ENCODE measurements at places on chromosomes 3 and 15.
A peak's percentile ranks its signal among the peaks of the same experiment; 100 is the strongest.

GRCh38 chr3:57009367-57009766, 51.1 kb upstream of the SPATA12 start:
- DNase-seq, result no peak

- no peak for DNase-seq
Measured at GRCh38 chr15:49831206-49831965, 210.5 kb downstream of the DTWD1 start.

- DNase-seq, result no peak
Measured at GRCh38 chr3:65950340-65951326, 88.1 kb downstream of the MAGI1 start.

DNA sequence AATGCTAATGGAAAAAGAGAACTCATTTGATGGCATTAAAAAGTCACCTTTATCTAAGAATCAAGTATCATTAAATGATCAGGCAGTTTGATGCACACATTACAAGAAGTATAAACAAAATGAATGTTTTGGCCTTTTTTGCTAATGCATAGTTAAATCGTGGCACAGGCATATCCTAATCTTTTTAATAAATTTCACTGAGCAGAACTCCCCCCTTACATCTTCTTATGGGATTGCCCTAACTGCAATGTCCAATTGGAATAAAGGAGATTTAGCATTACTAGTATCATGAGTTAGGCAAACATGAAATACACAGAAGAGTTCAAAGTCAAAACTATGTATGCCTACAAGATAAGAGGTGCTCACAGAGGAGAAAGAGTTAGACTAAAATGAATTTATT, 32.7 kb downstream of the USF3 start:
- DNase-seq, result no peak

- DNase-seq, result no peak
Measured at GRCh38 chr3:45435961-45436360, 47.6 kb downstream of the LARS2 start.

DNA sequence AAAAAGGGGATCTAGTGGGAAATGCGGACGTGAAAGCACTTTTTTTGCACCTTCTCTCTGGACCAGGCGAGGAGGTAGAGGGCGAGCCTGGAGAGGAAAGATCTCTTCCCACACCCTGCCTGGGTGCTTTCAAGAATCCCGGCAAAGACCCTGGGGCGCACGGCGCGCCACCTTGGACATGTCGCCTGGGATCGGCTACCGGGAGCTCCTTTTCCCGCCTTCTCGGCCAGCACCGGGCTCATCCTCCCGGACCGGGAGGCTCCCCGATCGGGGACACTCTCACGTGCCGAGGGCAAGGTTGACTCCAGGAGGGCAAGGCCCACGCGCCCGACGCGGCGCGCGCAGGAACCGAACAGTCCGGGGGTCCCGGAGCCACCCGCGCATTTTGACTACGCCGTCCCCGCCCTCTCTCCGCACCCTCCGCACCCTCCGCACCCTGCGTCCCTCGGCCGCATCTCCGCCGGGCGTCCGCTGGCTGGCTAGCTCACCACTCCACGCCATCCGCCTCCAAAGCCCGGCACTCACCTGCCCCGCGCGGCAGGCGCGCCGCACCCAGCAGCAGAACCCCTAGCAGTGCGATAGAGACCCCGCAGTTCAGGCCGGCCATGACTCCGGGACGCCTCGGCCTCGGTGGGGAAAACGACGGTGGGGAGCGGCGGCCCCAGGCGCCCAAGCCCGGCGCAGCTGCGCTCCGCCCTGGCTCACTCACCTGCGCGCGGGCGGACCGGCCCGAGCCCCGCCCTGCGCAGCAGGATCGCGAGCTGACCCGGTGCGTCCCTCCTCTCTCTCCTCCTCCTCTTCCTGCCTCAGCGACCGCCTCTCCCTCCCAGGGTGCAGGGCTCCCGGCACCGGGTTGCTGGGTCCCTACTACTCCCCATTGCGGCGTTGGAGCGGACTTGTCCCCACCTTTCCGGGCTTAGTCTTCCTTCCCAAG, at the start of gene CDCP1:
CDCP1 (minus strand) TSS at position 698 of the 934 bp plus-strand sequence; CDS start at position 607, 91 bp downstream.
- peak; percentile 5 for DNase-seq

DNA sequence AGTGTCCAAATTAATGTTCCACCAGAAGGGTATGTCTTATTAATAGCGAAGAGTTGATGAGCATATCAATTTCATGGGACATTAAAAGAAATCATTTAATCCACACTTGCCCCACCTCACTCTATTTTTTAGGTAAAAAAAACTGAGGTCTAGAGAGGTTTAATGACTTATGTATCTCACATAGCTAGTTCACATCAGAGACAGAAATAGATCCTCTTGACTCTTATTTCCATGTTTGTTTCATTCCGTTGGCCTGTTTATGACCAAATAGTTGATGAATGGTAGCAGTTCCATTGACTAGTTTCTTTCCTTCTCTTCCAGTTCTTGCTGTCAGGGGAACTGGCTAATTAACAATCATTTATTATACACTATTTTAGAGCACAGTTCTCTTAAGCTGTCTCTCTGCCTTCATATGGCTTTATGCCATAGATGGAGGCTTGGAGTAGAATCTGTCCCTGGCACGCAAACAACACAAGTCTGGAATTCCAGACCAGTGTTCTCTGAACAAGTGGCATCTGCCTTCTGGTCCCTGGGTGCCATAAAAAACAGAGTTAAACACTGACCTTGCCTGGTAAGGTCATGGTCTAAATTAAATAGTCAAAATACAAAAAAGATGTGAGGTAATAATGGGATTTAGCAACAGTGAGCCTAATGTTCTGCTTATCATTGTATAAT, 220.0 kb upstream of the CGNL1 start:
- DNase-seq, result no peak

GRCh38 chr3:128949158-128949557, 44.7 kb downstream of the CFAP92 start:
- no peak for DNase-seq

DNA sequence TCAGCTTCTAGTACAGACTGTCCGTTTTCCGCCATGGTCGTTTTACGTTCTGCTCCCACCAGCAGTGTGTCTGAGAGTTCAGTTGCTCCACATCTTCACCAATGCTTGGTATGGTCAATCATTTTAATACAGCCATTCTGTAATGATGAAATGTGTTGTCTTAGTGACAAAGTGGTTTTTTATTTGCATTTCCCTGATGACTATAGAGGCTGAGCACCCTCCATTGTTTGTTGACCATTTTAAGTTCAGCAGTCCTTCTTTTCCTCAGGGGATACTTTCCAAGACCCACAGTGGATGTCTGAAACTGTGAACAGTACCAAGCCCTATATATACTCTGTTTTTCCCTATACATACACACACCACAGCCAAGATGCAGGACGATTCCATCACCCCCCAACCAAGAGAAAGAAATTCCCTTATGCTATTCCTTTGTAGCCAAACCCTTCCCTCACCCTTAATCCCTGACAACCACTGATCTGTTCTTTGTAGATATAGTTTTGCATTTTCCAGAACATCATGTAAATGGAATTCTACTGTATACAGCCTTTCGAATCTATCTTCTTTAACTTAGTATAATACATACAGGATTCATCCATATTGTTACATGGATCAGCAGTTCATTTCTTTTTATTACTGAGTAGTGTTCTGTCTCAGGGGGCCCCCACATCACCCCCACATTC, 55.9 kb downstream of the C3orf20 start:
- no peak for DNase-seq

GRCh38 chr15:33737687-33738601, 230.4 kb upstream of the CHRM5 start:
- DNase-seq, result peak; percentile 10

DNA sequence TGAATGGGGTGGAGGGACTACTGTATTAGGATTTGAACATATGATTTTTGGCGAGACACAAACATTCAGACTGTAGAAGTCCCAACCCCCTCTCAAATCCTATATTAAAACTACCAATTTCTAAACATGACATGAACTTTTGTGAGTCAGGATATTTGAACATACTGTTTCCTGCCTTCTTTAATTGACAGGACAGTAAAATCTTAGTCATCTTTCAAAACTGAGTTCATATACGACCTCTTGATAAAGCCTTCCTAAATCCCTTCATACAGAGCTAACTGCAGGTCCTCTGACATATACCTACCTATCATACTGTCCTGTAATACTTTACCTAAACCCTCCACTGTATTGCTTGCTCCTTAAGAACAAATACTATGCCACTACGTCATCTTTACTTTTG, 23.5 kb downstream of the ALDH1A2 start:
- DNase-seq, result no peak

- DNase-seq, result no peak
Measured at GRCh38 chr15:40768521-40769273, 1.1 kb upstream of the C15orf62 start.

- DNase-seq, result peak; percentile 93
Measured at GRCh38 chr3:142866841-142867631, 21.8 kb downstream of the PCOLCE2 start.

DNA sequence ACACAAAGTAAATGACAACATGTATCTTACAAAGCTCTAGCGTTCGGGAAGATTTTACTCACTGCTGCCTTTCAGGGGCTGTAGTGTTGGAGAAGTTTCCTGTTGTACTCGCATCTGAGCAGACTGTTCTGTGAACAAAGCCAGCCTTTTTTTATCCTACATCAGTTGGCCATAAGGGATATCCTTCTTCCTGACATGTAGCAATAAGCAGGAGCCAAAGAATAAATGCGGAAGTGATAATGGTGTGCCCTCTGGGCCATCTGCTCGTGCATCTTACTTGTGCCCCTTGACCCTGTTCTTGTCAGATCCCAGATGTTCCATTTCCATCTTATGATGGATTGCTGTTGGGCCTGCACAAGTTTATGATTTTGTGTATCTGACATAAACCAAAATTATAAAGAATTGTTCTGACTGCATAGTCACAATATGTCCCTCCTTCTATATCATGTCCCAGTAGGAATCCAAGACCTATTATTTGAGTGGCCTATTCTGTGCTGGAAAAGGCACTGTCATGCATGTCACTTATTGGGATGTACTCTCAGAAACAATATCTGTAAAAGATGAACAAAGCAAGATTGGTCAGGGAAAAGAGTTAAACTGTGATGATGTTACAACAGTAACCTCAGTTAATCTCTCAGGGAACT, 631.3 kb downstream of the NSUN3 start:
- no peak for DNase-seq

GRCh38 chr15:41286665-41287333, 45.6 kb downstream of the OIP5 start:
- DNase-seq, result no peak

DNA sequence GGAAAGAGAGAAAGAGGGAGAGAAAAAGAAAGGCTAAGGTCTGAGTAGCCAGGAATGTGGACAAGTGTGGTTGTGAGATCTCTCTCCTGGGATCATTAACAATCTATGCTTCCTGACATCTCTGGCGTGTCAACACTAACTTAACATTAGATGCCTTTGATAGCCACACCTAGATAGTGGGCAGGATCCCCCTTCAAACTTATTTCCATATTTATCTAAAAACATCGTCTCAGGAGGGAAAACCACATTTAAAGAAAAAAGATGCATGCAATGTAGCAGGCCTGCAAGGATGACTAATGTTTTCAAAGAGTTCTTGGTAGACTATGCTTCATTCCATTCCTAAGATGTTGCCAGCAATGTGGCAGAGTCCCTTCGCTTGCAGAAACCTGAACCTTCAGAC, 80.9 kb downstream of the MLH1 start:
- DNase-seq, result no peak

- DNase-seq, result no peak
Measured at GRCh38 chr15:40904552-40905201, 10.4 kb downstream of the VPS18 start.

- DNase-seq, result no peak
Measured at GRCh38 chr3:68973639-68974038, 39.8 kb downstream of the EOGT start.

DNA sequence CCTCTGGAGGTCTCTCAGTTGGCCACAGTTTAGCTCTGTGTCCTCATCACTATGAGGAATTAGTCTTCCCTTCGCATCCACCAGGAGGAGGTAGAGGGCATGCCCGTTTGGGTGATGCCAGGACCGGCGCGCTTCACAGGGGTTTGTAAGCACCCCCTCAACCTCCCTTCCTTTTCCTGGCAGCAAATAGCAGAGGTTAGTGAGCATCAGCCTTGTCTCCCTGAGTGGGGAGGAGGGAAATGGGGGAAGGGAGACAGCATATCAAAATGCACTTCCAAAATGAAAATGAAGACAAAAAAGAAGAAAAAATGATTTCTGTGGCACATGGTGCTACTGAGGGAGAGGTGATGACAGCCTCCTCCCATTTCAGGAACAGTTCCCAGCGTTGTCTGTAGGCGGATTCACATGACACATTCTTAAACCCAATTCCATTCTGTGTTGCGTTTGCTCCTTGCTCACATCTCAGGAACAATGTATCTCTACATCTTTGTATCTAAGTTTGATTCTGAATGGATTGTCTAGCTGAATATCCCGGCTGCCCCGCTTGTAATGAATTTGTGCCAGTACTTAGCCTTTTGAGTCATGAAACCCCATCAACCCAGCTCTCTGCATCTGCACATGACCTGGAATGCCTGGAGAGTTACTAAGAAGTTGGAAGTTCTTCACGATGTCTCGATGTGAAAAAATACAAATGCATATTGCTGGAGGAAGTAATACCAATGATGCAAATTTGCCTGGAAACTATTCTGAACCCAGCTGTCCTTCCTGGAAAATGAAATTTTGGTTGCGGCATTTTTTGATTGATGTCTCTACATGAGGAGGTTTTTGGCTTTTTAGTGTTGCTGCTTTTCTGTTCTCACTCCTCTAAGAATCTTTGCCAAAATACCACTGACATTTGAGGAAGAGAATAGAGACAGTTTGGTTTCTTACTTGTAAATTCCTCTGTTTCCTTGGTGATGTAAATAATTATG, 45.2 kb downstream of the TYRO3 start:
- DNase-seq, result peak; percentile 66

GRCh38 chr3:24608701-24609390, 114.2 kb upstream of the THRB start:
- DNase-seq, result no peak

GRCh38 chr15:63339006-63339766, 42.5 kb downstream of the CA12 start:
- no peak for DNase-seq

DNA sequence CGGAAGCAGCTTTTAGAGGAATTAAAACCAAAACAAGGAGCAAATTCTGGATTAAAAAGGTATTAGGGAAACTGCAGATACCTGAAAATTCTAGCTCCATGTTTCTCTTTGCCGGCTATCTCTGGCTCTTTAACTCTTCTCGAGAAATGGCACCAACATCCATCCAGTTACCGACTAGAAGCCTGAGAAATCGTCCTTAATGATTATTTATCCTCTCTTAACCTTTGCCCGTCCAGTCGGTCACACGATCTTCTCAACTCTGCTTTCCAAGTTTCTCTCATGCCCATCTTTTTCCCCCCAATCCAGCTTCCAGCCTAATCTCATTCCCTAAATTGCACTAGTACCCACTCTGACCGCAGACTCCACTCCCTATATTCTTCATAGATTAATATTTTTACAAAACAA, 596 bp upstream of the SGO1 start:
- DNase-seq, result no peak

Measured in COR-L47 (cell line).